Activated T-cell treated with anti-CD3 and anti-CD28 coated beads, Interleukin-2, amount 50 U/mL, for 24 hours (primary cell): ENCODE measurements at places on chromosomes 4 and X.
A peak's percentile ranks its signal among the peaks of the same experiment; 100 is the strongest.

GRCh38 chr4:23134331-23134730 is 441.6 kb downstream of the GBA3 start:
- no peak for DNase-seq

DNA sequence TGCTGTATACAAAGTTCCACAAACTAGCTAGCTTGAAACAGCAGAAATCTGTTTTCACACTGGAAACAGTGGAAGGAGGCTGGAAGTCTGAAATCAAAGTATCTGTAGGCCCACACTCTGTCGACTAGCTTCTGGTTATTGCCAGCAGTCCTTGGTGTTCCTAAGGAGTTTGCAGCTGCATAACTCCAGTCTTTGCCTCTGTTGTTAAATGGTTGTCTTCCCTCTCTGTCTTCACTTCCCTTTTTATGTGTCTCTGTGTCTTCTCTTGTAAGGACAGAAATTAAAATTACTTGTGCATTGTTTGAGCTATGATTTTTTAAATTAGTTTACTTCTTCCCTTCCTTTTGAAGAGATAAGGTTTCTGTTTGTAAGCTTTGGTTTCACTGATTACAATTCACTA is 8.2 kb downstream of the MTHFD2L start:
- no peak for DNase-seq

DNA sequence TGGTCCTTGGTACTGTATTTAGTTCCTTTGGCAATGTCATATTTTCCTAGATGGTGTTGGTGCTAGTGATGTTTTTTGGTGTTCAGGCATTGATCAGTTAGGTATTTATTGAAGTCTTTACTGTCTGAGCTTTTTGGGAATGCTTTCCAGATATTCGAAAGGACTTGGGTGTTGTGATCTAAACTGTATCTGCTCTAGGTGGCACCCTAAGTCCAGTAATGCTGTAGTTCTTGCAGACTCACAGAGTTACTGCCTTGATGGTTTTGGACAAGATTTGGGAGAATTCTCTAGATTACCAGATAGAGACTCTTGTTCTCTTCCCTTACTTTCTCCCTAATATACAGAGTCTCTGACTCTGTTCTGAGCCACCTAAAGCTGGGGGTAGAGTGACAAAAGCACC is 513.6 kb upstream of the PITX2 start:
- DNase-seq: no peak

DNA sequence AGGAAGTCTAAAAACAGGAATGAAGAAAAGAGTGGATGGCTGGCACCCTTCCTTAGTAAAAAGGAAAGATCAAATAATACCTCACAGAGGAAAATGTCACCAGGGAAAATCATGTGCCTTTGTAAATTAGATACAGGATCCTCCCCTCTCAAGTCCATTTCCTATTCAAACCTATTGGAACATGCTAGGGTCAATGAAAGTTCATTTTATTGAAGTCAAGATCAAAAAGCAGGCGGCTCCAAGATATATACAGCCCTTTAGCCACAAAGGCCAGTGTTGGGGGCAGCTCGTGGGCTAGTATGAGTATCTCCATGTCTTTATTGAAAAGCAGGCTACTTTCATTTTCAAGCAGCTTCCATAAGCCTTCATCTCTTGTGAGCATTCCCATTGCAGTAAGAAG is 141.1 kb downstream of the QDPR start:
- no peak for DNase-seq

GRCh38 chr4:158782551-158783360 is 13.9 kb downstream of the FNIP2 start:
- DNase-seq: no peak

DNA sequence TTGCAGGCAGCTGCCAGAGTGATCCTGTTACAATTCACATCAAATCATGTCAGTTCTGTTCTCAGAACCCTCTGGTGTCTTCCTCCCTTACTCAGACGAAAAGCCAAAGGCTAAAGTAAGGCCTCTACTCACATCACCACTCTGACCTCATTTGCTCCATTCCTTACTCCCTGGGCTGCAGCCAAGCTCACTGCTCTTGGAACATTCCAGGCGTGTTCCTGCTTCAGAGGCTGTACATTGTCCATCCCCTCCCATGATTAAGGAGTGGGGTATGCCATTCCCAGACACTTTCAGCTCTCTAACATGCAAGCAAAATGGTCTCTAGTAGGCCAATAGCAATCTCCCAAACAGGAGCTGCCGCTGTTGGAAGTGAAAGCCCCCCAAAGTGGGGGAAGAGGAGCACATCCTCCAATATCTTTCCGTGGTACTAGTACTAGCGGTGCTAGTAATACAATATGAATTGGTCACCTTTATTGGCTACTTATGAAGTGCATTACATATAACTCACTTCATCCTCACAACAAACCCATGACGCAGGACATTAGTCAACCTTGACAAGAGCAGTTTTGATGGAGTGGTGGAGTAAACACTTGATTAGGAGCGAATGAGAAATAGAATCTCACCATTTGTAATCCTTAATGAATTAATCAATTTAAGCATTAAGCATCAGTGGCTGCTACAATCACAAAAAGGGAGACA is 15.0 kb downstream of the GAB3 start:
- DNase-seq: no peak

- DNase-seq: no peak
These were observed 12.3 kb upstream of the VCX2 start for GRCh38 chrX:8183346-8183745.

DNA sequence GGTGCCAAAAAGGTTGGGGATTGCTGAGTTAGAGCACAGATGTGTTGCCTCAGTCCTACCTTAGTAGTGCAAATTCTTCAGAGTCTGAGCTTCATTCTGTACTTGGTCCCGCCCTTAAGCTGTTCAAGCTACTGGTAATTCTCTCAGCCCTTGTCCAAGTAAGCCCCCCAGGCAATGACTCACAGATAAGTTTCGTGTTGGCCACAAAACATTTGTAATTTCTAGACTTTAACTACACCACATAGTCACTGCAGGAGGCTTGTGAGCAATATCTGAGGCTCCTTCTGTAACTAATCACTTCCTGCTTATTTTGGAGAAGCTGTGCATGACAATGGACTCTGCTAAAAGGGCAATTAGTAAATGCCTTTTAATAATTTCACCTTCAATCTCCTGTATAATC is 1420.5 kb downstream of the PCDH7 start:
- no peak for DNase-seq

DNA sequence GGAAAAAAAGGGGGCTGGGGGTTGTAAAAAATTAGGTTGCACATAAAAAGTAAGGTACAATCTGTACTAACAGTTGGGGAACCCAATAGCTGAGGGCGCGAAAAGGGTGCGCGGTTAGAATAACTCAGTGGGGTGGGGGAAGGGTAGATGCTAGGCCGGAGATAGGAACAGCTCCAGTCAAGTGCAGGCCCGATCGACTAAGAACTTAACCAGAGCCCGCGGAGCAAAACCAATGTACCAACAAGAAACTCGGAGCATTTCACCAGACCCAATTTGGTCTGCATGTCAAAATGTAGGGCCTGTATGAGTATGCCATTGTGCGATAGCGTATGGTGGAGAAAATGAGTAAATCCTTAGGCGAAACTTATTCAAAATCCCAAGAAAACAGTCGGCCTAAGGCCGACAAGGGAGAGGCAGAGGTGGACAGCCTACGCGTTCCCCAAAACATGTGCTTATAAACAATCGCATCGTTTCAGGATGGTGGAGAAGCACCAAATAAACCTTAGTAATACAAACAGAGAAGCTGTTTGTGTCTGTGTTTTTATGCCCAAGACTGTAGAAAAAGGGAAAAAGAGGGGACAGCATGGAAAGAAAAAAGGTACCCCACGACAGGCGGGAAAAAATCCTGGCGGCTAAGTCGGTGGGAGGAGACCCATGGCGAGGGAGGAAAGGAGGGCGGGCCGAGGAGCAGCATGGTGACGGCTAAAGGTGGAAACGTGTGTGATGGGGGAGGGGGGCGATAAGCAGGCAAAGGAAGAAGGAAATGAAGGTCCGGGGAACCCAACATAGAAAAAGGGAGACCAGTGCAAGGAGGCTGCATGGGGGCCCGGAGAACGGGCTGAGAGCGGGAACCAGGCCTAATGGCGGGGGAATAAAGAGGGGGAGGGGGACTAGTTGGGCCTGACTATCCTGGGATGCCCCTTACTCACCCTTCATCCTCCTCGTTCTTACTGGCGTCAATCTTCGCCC is 990 bp downstream of the HNRNPD start:
- DNase-seq: peak; percentile 80

- no peak for DNase-seq
These were observed 39.3 kb upstream of the NHSL2 start for GRCh38 chrX:71871367-71871766.

DNA sequence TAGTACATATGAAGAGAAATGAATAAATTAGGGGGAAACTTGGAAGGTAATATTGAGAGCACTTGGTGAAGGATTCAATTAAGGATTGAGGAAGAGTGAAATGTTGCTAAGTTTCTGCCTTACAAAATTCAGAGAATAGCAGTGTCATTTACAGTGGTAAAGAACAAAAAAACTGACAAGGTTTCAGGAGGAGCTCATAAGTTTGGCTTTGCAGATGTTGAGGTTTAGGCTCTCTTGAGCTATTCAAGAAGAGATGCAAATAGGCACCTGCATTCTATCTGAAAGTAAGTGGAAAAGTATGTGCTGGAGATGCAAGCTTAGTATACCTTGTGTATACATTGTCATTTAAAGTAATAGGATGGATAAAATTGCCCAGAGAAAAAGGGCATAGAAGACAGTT is 22.3 kb upstream of the EMCN start:
- no peak for DNase-seq

- DNase-seq: no peak
These were observed 235.3 kb downstream of the GPAT3 start for GRCh38 chr4:83771113-83771705.

- DNase-seq: no peak
These were observed 576.8 kb downstream of the GBA3 start for GRCh38 chr4:23269566-23269965.

DNA sequence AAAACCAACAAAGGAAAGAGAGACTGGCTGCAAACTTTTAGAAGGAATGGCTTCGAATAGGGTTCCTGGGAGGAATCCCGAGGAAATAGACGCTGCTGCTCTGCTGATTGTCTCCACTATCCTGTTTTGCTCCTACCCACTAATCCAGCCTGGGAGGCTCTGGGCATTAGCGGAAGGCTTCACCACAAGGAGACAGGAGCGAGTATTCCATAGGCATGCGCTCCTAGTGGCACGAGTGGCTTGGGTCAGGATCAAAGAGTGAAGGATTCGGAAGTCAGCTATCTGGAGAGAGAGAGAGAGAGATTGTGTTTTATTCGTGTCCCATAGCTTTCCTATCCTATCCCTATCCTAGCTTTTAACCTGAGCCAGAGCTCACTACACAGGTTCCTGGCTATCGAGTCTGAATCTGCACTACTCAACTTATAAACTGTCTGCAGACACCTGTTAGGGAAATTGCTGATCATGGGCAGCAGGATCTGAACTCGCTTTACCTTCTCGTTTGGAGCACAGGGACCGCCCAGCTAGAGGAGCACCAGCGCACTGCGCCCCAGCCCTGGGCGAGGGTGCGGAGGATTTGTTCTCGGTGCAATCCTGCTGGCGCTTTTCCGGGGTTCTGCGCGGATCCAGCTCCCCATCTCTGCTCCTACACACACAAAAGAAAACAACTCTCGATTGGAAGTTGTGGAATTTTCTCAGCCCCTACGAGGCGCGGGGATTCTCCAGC is 740 bp upstream of the NPY2R start:
- no peak for DNase-seq
